ENCODE measurements at places on chromosomes 3 and 15.

- no peak for DNase-seq
Observed at GRCh38 chr3:42213417-42213816, 52.6 kb downstream of the CCK start.

DNA sequence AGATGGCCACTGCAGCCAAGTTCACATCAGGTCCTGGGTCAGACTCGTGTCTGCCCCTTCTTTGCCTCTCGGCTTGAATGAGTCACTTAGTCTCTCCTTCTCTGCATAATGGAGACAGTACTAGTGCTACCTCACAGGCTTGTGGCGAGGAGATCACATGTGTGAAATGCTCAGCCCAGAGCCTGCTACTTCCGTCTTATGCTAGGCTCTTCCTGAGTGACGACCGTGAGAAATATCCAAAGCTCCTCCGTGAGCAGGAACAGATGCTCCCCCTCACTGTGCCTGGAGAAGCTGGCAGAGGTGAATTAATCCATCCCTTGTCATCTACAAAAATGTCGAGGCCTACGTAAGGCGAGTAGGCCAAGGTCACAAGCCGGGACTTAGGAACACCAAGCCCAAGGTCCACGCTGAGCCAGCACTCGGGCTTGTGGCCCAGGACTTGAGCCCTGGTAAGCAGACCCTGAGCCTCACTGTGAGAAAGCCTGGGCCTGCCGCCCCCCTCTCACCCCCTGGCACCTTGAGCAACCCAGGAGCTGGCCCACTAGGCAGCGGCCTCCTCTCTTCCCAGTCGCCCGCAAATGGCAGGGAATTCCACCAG lies 17.9 kb downstream of the PAK6 start:
- DNase-seq: no peak

- DNase-seq: no peak
Observed at GRCh38 chr3:107870943-107871638, 219.7 kb downstream of the CD47 start.

DNA sequence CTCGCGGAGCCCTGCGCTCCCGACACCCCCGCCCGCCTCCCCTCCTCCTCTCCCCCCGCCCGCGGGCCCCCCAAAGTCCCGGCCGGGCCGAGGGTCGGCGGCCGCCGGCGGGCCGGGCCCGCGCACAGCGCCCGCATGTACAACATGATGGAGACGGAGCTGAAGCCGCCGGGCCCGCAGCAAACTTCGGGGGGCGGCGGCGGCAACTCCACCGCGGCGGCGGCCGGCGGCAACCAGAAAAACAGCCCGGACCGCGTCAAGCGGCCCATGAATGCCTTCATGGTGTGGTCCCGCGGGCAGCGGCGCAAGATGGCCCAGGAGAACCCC lies 464 bp downstream of the SOX2 start:
- DNase-seq: no peak

- DNase-seq: no peak
Observed at GRCh38 chr15:71455107-71455506, 339.8 kb downstream of the THSD4 start.

GRCh38 chr3:96267577-96267976 lies 546.8 kb upstream of the EPHA6 start:
- no peak for DNase-seq

GRCh38 chr3:40008796-40009195 lies 199.4 kb downstream of the MYRIP start:
- DNase-seq: no peak

- DNase-seq: no peak
Observed at GRCh38 chr3:13723676-13724207, 156.1 kb downstream of the WNT7A start.

- DNase-seq: no peak
Observed at GRCh38 chr15:48002767-48003166, 118.0 kb upstream of the SLC24A5 start.

- no peak for DNase-seq
Observed at GRCh38 chr15:57245130-57245529, 131.2 kb upstream of the CGNL1 start.

DNA sequence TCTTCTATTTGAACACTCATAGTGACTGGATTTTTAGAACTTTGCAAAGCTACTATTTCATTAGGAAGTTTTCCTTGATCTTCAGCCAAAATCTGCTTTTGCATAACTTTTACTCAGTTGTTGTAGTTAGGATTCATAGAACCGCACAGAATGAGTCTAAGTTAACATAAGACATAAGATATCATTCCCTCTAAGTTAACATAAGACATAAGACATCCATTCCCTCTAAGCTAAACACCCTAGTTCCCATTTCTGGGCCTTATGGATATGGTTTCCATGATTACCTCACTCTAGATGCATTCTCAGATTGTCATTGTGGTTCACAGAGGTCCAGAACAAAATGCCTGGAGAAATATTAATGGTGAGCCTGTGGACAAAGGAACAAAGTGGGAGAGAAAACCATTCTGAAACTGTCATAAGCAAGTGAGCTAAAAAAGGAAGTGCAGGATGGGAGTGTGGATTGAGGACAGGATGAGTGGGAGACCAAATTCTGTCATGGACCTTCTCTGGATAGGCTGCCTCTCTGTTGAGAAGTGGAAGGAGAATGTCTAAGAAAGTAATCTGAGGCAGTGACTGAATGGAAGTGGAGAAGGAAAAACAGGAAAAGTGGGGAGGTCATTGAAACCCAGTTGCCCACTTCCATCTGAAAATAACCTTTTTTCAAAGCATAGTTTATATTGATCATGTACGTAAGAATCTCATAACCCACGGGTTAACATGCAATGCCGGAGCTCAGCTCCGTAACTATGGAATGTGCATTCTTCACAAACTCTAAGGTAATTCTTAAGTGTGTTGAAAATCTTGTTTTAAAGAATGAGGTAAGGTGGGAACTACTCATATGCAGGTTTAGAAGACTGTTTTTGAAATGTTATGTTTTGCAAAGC lies 37.4 kb upstream of the SECISBP2L start:
- peak; percentile 4 for DNase-seq

All from smooth muscle cell of the brain vasculature (primary cell).